Mesothelial cell of epicardium (in vitro differentiated cells): ENCODE measurements at places on chromosomes 4 and X.

- DNase-seq = no peak
These were observed 427.8 kb downstream of the IL15 start for GRCh38 chr4:142064181-142064580.

DNA sequence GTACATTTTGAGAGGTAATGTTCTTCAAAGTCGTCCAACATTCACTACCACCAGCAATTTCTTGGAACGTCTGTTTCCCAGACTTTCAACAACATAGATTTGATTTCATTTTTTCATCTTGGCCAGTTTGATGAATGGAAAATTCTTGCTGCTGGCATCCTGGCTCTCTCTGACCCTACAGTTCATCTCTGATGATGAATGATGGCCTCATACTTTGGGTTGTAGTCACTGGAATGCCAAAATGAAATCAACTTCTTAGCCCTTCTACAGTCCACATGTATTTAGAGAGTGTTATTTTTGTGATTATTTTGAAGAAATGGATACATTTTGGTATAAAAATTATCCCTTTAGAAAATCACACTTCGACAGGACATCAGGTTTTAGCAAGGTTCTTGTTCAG lies 8.8 kb downstream of the CHST7 start:
- DNase-seq = no peak

- no peak for DNase-seq
These were observed 53.4 kb downstream of the ZNF518B start for GRCh38 chr4:10403633-10404445.

GRCh38 chr4:8422786-8423185 lies 17.7 kb downstream of the ACOX3 start:
- DNase-seq = no peak

- DNase-seq = no peak
These were observed 29.4 kb downstream of the IRF2 start for GRCh38 chr4:184444953-184445309.

GRCh38 chrX:53072418-53073114 lies 9.6 kb upstream of the TSPYL2 start:
- DNase-seq = no peak

- DNase-seq = no peak
These were observed 10.3 kb downstream of the XPNPEP2 start for GRCh38 chrX:129749069-129749468.

DNA sequence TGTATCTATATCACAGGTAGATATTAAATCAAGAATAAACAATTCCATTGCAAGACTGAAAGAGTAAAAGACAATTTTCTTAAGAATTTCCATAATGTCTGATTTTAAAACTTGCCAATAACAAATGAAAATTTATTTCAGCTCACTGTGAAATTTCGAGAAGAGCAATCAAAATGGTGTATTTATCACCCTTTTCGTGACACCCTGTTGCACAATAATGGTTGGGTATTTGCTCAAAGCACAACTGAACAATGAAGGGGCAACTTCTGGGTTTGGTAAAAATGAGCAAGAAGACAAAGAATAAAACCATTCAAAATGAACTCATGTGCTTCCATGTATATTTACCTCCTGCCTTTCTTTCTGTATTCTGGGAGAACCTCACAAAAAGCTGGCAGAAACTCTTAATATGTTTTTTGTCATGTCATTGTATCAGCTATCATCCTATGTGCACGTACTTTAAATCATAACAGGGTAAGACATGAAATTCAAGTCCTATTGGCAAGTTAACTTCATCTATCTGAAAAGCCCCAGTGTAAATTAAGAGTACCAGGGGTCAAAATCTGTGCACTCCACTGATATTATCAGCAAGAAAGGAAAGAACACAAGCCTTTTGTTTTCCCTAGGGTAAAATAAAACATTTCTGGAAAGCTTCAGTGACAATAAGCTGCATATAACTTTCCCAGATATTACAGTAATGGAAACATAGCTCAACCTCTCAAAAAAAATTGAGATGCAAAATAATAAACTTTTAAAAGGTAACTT lies 126.9 kb upstream of the CBR4 start:
- no peak for DNase-seq

GRCh38 chr4:41024556-41025491 lies 189.5 kb downstream of the APBB2 start:
- no peak for DNase-seq

DNA sequence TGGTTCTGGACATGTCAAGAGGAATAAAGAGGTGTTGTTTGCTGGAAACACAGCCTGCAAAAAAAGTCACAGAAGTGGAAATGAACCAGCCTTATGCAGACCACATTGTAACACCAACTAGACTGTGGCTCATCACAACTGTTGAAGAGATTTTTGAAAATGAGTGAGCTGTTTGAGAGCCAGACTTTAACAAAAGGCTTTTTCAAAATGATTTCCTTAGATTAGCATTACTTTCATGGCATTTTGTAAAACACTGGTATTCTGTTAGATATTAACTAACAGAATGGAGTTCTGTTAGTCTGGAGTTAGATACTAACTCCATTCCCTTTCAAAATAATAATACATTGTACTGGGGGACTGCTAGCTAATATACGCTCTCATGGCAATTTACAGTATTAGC lies 60.6 kb upstream of the GABRA2 start:
- DNase-seq = no peak

DNA sequence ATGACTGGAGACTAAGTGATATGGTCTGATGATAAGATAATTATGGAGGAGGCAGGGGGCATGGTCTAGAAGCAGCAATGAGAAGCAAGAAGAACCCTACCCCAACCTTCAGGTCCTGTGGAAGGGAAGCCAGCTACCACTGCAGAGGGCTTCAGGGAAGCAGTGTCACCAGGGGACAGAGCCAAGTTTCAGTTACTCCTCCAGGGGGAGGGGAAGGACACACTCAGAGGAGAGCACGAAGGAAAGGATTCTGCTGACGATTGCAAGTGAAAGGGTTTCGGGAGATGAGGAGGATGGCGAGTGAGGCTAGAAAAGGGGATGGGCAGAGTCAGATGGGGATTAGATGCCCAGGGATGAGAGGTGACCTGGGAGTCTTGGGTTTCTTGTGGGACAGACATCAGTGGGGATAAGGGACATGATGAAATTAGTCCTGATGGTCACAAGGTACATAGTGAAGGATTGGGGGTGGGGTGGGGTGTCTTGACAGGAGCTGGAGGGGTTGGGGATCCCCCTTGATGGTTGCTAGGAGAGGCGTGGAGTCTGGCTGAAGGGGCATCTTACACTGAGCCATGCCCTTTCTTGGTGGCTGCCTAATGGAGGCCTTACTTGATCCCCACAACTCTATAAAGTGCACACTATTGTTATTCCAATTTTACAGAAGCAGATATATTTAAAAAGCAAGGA lies 45.4 kb downstream of the TIGD4 start:
- no peak for DNase-seq

GRCh38 chr4:78642934-78643333 lies 91.4 kb downstream of the ANXA3 start:
- no peak for DNase-seq

GRCh38 chr4:57280481-57280880 lies 170.3 kb upstream of the IGFBP7 start:
- no peak for DNase-seq

DNA sequence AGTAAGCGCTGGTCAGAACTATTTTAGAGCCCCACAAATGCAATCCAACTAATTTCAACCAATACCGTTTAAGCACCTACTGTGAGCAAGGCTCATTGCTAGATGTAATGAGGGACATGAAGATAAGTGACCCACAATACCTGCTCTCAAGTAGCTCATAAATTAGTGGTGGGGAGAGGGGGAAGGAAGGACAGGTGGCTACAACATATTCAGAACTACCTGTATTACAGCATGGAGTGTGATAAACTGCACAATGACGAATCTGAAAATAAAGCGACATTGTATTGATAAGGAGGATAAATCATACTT lies 311.6 kb upstream of the DIAPH2 start:
- no peak for DNase-seq

GRCh38 chr4:74293558-74293957 lies 14.7 kb upstream of the EPGN start:
- DNase-seq = no peak

GRCh38 chr4:38133711-38134480 lies 173.7 kb downstream of the PTTG2 start:
- no peak for DNase-seq

DNA sequence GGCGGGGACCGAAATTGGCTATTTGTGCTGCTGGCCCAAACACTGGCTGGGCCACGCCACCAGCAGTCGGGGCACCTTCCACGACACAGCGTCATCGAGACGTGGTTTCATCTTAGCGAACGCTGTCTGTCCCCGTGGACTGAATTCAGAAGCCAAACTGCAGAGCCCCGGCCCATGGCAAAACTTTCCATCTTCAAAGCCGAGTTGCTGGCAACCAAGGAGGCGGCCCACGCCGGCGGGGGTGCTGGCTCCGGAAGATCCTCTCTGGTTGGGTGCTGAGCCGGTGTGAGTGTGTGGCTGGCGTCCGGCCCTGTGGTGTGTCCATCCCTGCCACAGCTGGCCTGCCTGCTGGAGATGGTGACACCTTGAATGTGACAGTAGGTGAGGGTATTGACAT lies 96.6 kb upstream of the ADRA2C start:
- no peak for DNase-seq

- no peak for DNase-seq
These were observed 69.1 kb downstream of the FAM53A start for GRCh38 chr4:1614854-1615595.

DNA sequence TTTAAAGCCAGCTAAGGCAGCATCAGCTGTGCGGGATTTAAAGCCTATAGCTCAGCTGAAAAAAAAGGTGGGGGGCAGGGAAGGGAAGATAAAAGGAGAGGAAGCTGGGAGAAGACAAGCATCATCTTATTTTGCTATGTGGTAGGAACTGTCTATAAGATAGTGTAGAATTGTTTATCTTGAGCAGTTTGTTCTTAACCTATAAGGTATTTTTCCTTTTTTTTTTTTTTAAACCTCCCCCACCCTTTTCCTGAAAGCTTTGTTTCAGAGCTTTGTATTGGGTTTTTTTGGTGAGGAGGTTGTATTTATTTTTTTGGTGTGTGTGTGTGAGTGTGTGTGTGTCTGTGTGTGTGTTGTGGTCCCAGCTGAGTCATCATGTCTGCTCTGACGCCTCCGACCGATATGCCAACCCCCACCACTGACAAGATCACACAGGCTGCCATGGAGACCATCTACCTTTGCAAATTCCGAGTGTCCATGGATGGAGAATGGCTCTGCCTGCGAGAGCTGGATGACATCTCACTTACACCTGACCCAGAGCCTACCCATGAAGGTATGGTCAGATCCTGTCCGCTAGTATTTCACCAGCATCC lies 531 bp downstream of the RUFY3 start:
- DNase-seq = no peak

DNA sequence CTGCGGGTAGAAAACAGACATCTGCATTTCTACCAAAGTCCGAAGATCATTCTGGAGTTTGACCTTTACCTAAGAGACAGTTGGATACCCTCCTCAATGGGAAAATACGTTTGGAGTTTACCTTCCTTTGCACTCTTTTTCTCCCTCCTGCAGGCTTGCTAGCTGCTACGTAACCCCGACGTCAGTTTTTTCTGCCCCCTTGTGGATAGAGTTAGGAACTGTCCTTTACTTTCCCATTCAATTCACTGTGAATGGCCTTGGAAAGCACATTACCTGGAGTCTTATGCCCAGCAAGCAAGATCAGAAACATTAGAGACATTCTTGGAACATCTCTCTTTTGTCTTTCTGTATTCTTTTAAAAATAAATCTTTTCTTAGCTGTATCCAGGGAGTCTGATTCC lies 250.7 kb downstream of the NAP1L3 start:
- no peak for DNase-seq

DNA sequence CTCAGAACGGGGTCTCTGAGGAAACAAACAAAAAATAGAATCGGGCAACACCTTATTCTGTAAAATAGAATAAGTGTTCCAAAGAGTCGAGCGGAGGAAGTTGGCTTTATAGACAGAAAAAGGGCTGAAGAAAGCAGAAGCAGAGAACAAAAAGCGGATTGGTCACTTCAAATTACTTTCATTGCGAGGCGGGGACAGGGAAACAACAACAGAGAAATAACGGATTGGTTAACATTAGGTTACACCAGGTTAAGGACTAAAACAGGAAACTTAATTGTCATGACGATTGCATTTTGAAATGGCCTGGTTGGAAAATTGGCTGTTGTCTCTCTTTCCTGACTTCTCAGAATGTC lies 433 bp upstream of the COQ2 start:
- DNase-seq = no peak

GRCh38 chrX:79645749-79646148 lies 278.6 kb upstream of the ITM2A start:
- DNase-seq = no peak

DNA sequence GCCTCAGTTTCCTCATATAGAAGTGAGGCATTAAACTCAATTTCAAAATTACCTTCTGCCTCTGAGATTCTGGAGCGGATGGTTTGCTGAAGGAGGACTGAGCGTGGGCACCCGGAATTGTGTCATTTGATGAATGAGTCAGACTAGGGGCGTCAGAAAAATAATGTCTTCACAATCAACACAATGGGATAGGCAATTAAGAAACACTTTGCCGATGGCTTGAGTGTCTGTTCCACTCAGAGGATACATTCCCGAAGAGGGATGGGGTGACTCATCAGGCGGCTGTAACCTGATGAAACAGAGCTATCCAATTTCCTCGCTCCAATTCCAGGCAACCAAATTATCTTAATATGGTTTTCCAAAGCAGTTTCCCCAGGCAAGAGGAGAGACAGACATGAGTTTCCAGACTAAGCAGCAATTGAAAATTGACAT lies 1.2 kb upstream of the CHRNA9 start:
- DNase-seq = no peak

DNA sequence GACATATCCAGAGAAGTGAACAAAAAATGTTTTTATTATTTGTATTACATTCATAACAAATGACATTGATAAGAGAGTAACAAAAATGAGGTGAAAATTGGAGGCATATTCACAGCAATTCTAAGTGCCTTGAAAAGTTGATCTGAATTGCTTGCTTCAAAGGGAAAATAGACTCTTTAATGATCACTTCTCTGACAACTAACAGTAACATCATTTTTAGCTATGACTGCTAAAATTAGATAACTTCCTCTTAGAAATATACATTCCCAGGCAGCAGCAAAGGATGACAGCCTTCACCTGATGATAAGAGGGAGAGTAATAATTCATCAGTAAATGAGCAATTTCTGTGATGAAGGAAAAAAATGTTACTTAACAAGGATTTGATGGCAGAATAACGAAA lies 472.5 kb downstream of the PCDH10 start:
- no peak for DNase-seq

DNA sequence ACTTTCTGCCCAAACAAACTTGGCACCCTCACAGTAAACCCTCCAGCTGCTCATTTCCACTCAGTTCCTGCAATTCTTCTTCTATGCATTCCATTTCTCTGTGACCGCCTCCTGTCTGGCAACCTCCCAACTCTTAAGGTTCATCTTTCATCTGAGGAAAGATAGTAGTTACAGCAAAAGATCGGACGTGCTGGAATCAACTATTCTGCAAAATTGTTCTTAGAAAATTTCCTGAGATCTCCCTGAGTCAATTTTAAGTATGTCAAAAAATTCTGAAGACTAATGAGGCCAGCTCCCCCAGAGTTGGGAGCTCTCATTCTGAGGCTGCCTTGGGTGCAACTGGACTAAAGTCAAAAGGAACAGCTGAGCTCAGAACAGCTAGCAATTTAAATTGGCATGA lies 1026.0 kb downstream of the ADGRL3 start:
- DNase-seq = peak; percentile 50

GRCh38 chr4:139562067-139562684 lies 6.2 kb upstream of the SETD7 start:
- DNase-seq = no peak

- DNase-seq = no peak
These were observed 19.2 kb upstream of the GRPEL1 start for GRCh38 chr4:7087036-7087435.
